ENCODE measurements at places on chromosomes 4 and X.

DNA sequence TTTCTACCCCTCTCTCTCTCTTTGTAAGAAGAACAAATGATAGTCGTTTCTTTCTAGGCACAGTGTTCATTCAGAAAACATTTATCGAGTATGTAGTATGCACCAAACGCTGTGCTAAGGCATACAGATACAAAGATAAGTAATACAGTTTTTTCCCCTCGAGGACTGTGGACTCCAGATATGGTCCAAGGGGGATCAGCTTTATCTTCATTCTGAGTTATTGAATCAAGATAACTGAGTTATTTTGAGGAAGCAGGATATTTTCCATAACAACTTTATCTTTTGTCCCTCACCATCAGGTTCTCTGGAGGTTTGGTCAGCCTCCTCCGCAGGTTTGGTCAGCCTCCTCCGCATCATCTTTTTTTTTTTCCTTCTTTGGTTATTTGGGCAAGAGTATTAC is 15.0 kb downstream of the EREG start:
- ATAC-seq: no peak

DNA sequence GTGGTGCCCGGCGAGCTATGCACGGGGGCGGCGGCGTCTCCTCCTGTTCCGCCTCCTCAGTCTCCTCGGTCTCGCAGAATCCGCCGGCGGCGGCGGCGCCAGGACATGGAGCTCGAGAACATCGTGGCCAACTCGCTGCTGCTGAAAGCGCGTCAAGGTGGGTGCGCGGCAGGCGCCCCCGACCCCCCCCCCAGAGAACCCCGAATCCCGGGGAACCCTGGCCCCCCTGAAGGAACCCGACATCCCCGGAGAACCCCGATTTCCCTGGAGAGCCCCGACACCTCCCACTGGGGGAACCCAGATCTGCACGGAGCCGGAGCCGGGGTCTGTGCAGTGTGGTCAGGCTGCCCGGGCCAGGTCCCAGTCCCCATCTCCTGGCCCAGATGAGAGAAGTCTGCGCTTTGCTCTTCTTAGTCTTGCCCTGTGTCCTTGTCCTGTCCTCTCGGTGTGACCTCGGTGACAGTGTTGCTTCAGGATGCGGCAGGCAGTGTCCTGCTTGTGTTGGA is 648 bp downstream of the GRK4 start:
- peak; percentile 61 for ATAC-seq

DNA sequence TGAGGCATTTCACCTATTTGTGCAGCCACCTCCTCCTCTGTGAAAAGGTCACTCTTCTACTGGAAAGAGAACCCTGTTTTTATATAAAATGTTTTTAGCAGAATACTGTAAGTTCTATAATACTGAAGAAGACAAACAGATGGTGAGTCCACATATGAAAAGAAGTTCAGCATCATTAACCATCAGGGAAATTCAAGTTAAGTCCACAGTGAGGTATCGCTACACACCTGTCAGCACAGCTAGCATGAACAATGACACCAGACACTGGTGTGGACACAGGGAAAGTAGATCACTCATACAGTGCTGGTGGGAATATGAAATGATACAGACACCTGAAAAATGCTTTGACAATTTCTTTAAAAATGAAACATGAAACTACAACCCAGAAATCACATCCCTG is 133.0 kb downstream of the MAD2L1 start:
- no peak for ATAC-seq

GRCh38 chr4:26334366-26334765 is 13.6 kb downstream of the RBPJ start:
- no peak for ATAC-seq

- ATAC-seq: no peak
These were observed 56.6 kb downstream of the GRSF1 start for GRCh38 chr4:70783096-70783495.

DNA sequence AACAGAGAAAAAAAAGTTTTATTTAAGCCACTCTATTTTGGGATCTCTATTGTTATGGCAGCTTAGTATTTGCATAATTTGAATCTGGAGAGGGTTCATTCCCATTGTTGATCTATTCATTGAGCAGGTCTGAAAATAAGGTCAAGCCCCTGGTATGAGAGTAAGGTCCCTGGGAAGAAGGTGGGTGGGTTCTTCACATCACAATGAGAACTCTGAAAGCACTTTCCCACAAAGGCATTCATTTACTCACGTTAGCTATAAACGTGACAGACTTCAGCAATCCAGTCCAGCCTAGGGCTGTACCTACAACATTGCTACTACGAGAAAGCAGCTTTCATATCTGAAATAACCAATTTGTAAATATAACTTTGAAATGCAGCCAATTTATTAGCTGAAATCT is 126.2 kb downstream of the CORIN start:
- no peak for ATAC-seq
